ENCODE measurements at places on chromosomes 11 and 22.

- no peak for DNase-seq
Measured at GRCh38 chr11:94196363-94196762, 67.7 kb downstream of the PANX1 start.

GRCh38 chr11:68837583-68838571, 3.8 kb downstream of the CPT1A start:
- no peak for DNase-seq

DNA sequence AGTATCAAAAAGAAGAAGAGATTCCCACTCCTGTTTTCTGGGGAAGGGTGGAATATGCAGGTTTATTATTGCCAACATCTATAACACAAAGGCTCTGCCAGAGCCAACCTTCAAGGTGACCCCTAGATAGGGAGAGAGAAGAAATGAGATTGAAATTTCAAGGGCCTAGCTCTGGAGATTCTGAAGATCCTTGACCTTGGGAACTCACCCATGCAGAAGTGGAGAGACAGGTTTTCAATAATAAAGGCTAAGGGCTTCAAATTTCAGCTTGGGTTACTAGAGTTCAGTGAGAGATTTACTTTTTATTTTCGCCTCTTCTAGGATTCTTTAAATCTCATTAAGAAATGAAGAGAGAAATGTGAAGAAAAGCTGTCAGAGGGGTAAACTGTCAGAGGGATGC, 98.4 kb downstream of the CD44 start:
- no peak for DNase-seq

GRCh38 chr11:35079611-35080010, 59.4 kb upstream of the CD44 start:
- DNase-seq: no peak

GRCh38 chr11:106233191-106233590, 155.7 kb downstream of the AASDHPPT start:
- no peak for DNase-seq

DNA sequence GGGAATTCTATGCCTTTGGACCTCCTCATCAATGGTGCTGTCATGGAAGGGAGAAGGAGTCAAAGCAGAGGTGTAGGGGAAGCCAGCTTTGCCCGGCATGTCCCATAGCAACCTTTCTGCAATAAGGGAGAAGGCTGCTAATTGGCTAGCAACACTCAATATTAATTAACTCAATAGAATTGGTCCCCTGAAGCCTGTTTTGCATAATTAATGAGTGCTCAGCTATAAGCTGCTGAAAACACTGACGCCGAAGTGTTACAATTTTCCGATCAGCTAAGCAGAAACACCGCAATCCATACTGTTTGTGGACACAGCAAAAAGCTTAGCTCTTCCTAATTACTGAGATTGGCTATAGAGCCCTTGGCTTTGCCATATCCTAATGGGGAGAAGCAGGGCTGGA, 245.0 kb downstream of the CSNK2A3 start:
- DNase-seq: no peak

- DNase-seq: peak; percentile 16
Measured at GRCh38 chr11:114307524-114308203, 11.5 kb downstream of the NNMT start.

GRCh38 chr11:102309621-102310541, 7.4 kb upstream of the BIRC3 start:
- DNase-seq: no peak

- DNase-seq: no peak
Measured at GRCh38 chr11:101129203-101129943, at the start of gene PGR. PGR (minus strand) TSS chr11:101129813; CDS start chr11:101129070, 743 bp downstream.

DNA sequence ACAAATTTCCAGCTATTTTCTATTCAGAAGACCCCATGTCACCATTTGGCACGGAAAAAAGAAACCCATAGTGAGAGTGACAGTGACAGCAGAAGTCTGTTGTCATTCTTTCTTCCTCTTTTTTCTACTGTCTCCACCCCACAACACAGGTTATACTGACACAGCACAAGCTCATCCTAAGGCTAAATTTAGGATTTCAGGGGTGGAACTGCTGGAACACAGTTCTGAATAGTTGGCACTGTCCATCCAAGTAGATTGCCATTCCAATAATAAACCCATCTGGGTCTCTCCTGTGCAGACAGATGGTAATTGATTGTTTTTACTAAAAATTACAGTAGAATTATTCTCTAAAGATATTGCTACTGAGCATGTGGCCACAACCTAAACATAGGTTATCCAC, 95.2 kb upstream of the C11orf87 start:
- peak; percentile 8 for DNase-seq

- DNase-seq: no peak
Measured at GRCh38 chr11:27173545-27173944, 132.9 kb downstream of the BBOX1 start.

DNA sequence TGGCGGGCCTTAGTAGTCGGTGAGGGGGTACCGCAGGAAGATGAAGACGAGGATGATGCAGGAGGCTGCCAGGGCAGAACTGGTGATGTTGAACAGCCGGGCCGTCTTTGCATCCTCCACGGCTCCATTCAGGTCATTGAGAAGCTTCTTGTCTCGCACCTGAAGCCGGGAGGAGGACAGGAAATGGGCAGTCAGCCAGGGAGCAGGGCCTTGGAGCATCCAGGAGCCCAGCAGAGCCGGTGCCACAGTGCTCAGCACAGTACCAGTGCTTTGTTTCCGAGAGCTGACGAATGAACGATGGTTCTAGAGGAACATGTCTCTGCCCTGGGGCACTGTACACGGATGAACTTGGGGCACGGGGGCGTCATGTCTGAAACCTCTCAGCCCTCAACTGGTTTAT, 15.1 kb downstream of the IFITM10 start:
- DNase-seq: no peak

DNA sequence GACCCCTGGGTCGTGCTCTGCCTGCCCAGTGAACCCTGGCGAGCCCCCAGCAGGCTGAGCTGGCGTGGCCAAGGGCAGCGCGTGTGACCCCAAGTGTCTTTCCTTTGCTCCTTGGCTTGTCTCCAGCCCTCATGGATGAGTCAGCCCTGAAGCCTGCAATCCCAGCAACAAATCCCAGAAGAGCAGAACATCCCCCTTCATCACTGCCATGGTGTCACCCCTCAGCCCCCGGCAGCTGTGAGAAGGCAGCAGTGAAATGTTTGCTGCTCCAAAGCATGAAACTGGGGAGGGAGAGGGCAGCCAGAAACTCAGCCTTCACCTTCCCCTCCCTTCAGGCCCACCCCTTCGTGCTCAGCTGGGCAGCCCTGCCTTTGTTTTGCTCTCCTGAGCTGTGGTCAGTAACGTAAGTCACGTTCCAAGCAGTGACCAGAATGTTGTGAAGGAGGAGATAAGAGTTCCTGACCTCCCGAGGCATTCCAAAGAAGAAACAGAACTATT, 29.8 kb downstream of the ADAMTS15 start:
- DNase-seq: no peak

DNA sequence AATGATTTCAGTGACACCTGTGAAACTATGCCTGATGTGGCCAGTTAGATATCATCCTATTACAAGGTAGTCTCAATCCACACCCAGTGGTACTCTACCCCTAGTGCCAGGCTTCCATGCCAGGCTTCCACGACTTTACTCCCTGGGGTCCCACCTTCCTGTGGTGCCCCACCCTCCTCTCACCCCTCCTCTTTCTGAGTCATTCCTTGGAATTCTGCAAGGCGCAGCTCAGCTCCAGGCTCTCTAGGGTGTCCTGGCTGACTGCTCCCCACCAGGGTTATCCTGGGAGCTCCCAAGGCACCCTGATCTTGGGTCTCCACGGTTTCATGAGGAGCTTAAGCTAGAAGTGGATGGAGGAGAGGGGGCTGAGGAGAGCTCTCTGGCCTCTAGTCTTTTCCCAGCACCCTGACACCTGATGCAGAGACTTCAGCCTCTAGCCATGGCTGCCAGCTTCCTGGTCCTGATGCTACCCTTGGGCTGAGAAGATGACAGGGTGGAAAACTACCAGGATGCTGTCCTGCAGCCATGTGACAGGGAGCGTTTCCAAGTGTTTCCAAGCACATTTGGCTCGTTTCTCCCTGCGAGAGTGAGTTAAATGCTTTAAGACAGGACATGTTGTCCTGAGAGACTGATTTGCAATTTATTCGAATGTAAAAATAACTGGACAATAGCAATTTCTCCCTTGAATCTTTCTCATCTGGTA, 1461.2 kb downstream of the TBC1D22A start:
- DNase-seq: no peak

DNA sequence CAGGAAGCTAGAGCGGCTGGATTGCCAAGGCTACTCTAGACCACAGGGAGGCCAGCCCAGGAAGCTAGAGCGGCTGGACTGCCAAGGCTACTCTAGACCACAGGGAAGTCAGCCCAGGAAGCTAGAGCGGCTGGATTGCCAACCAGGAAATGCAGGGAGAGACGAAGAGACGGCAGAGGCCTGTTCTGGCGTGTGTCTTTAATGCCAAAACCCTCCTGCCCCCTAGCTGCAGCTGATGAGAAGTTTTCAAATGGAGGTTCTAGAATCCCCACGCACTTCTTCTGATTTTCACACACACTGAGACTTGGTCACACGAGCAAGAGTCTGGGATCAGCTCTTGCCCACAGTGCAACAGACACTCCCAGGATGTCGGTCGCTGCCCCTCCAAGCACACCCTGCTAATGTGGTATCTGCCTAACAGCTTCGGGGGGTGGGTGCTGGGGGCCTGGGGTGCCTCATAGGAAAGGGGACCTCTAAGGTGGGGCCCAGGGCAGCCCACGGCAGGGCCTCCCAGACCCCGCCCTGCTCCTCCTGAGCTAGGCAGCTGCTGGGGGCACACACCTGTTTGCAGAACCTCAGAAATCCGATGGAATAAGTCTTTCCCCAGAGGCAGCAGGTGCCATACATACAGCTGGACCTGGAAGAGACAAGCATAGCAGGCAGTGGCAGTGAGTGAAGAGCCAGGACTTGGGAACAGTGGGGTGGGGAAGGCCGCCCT, 28.5 kb downstream of the MAFF start:
- peak; percentile 80 for DNase-seq

GRCh38 chr22:36027579-36027934, 1.1 kb downstream of the RBFOX2 start:
- peak; percentile 24 for DNase-seq

- no peak for DNase-seq
Measured at GRCh38 chr22:39349967-39350726, at the start of gene SYNGR1. SYNGR1 (plus strand) TSS chr22:39349991; CDS start chr22:39350011, 20 bp downstream.

DNA sequence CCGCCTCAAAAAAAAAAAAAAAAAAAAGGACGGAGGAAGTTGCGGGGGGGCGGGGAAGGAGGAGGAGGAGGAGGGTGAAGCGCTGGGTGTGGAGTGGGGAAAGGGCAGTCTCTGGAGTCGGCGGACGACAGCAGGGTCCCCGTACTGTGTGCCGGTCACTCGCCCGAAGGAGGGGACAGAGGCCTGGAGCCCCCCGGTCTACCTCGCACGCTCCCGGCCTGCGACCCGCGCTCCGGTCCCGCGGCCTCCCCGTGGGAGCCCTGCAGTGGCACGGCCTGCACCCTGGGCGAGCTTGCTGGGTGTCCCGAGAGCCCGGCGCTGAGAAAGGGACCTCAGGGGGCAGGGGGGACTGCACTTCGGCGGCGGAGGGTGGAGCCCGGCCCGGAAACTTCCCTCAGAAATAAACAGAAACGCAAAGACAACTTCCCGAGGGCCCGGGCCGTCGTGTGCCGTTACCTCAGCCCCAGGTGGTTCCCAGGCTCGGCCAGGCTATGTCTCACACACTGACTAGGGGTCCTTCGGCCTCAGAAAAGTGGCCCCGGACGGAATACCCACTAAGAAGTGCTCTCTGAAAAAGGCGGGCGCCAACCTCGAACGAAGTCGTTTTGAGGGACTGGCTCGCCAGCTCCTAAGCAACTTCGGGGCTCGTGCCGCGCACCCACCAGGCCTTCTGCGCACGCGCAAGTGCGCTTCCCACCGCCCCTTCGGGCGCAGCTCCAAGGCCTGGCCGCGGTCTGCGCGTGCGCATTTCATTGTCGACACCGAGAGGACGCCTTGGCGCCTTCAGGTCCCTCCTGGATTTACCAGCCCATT, at the start of gene MAJIN:
Gene MAJIN (minus strand): TSS at position 688 of the 813 bp plus-strand sequence. CDS start 12,703 bp downstream, outside the sequence.
- no peak for DNase-seq

DNA sequence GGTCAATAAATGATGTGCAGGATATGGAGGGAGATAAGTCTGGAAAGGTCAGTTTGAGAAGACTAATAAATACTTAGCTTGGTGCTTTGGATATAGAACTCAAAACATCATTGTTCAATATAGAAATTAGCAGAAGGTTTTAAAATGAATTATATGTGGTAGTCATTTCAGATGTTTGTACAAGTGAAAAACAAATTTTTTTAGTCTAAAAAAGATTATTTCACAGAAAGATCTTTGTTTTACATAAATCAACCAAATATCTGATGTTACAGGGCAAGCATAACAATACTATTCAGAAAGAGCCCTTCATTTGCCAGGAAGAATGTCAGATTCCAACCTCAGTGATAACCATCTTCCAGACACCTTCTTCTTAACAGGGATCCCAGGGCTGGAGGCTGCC, at the start of gene OR52D1:
Gene OR52D1 (plus strand): TSS at position 301 of the 400 bp plus-strand sequence. CDS start 22 bp downstream, at position 323.
- DNase-seq: no peak

GRCh38 chr11:133819114-133819513, 26.2 kb downstream of the SPATA19 start:
- no peak for DNase-seq

- no peak for DNase-seq
Measured at GRCh38 chr11:69699213-69699612, 4.6 kb downstream of the FGF19 start.

GRCh38 chr11:96054870-96055705, 131.2 kb upstream of the MTMR2 start:
- peak; percentile 79 for DNase-seq

DNA sequence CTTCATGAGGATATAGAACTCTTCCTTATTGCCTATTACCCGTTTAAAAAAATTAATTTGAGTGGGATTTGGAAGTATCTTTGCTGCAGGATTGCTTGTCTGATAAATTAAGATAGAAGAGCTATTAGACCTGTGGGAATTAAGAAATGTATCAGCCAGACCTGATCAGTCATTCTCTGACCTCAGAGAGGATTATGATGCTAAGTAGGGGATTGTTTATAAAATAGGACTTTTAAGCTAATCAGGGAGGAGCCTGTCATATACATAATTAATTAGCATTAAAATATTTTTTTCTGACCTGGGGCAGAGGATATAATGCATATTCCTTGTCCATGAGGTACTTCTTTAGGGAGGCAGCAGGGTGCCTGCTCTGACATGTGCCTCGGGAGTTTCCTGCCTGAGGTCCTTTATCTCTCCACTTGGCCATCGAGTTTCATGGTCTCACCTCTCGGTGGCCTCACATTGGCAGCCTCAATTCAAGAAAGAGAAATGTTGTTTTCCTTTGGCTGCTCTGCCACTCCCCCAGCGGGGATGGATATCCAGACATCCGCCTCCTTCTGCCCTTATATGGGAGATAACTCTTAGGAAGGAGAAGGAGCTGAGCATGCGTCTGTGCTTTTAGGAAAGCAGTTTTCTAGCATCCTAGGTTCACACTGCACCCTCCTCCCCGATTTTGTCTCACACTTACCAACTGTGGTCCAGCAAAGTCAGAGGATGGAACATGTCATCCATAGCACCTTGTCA, 41.1 kb downstream of the DIXDC1 start:
- DNase-seq: no peak

Data from Kasumi-1 (cell line).